ENCODE measurements at places on chromosomes 6 and 20.
A peak's percentile ranks its signal among the peaks of the same experiment; 100 is the strongest.

DNA sequence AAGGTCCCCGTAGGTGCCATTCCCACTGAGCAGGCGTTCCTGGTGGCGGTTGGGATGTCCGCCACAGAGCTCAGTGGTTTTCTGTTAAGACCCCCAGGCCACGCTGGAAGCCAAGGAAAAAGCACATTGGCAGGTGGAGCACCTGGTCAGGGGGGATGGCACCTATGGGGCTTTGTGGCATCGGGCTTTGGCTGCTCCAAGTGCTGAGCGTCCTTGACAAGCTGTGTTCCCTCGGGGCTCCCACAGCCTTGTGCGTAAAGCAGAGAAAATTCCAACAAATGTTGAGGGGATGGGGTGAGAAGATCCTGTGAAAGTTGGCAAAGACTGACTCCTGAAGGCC, 135.4 kb downstream of the JPH2 start:
- no peak for DNase-seq

DNA sequence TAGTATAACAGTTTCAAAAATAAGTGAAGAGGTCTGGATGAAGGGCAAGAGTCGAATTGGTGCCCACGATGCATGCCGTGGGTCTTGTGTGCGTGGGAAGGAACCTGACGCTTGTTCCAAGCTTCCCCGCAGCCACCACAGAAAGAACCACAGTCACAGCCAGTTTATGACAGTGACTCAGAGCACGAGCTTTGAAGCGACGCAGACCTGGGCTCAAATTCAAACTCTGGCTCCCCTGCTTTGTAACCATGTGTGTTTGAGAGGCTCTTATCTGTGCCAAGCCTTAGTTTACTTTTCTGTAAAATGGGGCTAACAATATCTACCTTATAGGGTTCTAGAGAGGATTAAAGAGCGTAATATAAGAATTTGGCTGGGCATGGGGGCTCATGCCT, 65.5 kb downstream of the SYNJ2 start:
- peak; percentile 38 for DNase-seq

- DNase-seq, result no peak
Measured at GRCh38 chr6:16320533-16321340, 82.3 kb downstream of the GMPR start.

GRCh38 chr6:162621246-162621645, 106.3 kb downstream of the PRKN start:
- no peak for DNase-seq

DNA sequence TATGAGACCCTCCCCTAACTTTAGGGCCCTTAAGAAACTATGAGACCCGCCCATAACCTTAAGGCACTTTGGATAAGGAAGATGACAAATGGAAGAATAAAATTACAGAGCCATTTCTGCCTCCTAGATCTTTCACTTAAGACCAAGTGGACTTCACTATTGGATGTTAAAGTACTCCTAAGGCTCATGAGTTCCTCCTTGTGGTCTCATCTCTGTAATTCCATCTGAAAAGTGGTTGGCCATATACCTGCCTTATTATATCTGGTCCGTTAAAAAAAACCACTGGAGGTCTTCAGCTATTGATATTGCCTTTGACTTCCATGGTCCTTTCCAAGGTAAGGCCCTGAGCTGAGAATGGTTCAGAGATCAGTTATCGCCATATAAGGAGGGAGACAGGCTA, 310.3 kb downstream of the EYA4 start:
- DNase-seq, result no peak

DNA sequence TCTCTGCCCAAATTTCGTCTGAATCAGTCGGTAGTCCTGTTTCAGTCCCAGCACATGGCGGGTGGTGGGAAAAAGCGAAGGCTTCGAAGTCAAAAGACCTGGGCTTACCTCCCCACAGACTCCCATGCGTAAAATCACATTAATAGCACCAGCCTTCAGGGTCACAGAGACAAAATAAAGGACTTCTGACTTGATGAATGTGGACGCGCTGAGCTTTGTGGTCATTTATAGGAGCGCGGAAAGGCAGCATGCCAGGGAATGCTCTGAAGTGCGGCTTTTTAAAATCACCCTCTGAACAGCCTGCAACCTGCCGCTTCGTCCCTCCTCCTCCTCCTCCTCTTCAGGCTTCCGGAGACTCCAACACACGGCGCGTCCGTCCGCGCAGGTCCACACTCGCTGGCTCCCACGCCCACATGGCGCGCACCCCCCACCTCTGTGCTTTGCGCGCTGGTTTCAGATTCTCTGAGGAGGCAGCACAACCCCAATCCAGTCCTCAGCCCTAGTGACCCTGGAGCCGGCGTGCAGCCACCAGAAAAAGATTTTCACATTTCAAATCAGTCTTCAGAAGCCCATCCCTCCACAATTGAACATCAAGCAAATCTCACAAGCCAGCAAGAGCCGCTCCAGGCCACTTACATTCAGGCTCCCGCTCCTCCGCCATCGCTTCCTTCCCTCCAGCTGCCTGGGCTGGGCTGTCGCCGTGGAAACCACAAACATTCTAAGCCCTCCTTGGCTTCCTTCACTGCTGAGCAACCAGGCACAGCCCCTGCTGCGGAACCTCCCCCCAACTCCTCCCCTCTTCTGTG, at the start of gene C6orf118:
Gene C6orf118 (minus strand): TSS at position 680 of the 806 bp plus-strand sequence. CDS start 19 bp downstream, at position 661.
- DNase-seq, result no peak

GRCh38 chr6:21099338-21100314, 493.9 kb upstream of the SOX4 start:
- DNase-seq, result no peak

DNA sequence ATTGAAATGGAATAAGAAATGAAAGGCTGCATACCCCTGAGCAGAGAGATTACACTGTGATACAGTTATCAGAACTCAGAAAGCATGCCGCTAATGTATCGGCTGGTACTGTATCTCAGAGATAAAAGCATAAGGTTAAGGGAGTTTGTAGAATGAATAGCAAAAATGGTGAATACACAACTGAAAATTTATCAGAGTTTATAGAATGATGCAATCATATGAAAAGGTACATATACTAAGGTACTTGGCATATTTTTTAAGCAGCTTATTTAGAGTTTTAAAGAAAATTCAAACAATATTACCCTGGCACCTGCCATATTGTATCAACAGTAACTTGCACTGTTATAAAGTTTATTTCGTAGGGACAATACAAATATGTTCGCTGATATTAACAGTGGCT, 364.0 kb downstream of the PHF3 start:
- DNase-seq, result no peak

DNA sequence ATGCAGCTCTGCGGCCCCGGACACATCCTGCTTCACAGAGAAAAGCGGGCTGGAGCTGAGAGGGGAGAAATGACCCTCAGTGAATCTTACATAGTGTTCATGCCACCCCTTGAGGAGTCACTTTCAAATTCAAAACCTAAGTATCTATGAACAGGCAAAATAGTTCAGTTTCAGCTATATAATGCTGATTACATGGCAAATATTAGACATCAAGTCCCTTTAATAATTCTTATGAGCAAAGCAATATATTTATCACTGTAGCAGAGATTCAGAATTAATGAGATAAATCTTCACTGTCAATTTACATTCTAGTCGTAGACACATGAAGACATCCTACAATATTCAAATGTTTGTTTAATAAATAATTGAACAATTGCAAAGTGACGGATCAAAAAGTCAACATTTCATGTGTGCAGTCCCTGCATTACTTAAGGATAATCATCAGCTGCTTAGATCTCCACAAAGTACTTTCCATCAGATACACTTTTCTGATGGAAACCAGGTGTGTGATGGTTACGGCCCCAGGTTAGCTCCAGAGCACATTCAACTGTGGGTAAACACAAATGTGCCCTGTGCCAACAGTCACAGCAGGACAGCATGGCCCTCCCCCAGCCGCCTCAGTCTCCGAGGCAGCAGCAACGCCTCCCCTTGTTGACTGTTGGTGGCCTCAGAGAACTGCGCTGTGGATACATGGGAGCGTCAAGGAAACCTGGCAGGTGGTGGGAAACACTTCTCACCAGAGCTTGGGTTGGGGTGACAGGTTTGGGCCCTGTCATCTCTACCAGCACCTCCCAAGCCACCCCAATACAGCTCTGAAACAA, 787 bp upstream of the PRR18 start:
- DNase-seq, result no peak

DNA sequence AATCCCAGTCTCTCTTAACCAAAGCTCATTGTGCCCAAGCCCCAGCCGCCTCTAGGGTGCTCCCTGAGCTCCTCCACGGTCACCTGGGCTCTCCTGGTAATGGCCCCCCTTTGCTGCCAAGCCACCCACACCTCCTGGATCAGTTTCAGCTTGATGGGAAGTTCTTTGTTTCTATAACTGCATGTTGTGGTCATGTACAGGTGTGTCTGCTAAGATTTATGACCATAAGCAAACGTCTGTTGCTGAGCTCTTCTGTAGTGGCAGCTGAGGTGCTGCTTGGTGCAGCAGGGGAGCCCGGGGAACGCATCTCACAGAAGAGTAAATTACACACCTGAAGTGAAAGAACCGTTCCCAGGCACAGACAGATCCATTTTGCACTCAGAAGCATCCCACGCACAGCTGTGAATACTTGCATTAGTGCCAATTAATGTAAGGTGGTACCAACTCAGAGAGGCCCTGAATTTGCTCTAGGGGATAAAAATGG, 194.6 kb upstream of the ARID1B start:
- no peak for DNase-seq

- no peak for DNase-seq
Measured at GRCh38 chr6:64680446-64680845, 1026.6 kb downstream of the EYS start.

DNA sequence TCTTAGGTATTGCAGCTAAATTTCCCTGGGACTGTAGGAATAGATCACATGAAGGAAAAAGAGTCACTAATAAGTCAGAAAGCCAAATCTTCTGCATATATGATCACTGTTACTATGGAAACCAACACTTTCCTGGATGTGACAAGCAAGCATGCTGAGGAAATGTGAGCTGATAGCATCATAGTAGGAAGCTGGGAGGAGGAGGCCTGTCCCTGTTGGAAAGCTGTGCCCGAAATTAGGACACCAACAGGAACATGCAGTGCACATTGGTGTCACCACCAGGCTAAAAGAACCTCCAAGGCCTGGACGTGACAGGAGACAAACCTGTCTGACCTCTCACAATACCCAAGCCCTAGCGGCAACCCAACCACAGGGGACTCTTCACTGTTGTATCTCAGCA, 181.9 kb upstream of the PCSK2 start:
- DNase-seq, result no peak

GRCh38 chr6:100617633-100618350, 153.1 kb upstream of the SIM1 start:
- no peak for DNase-seq

DNA sequence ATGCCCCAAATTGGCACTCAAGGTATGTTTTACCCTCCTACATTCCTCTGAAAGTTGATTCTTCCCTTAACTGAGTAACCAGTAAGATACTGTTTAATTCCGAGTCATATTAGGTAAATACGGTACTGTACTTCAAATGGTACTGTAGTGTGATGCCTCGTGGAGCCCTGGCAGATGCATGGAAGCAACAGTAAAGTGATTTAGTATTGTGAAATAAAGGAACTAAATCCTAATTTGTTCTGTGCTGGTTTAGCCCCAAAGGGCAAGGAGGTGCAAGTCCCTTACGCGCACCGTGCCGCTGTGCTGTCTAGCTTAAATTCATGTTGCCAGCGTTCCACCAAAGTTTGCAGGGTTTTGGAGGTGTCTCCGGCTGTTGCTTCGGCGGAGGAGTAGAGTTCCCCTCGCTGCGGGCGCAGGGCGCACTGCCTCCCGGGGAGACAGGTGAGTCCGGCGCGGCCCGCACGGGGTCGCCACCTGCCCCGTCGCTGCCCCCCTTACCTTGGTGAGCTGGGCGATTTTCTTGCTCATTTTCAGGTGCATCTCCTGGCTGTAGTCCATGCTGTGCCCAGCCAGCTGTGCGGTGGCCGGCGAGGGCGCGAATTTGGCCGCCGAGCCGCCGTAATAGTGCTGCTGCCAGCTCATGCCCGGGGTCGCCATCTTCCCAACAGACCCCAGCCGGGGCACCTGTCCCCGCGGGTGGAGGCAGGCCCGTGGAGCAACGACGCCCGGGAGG, 655 bp downstream of the FAM184A start:
- DNase-seq, result no peak

DNA sequence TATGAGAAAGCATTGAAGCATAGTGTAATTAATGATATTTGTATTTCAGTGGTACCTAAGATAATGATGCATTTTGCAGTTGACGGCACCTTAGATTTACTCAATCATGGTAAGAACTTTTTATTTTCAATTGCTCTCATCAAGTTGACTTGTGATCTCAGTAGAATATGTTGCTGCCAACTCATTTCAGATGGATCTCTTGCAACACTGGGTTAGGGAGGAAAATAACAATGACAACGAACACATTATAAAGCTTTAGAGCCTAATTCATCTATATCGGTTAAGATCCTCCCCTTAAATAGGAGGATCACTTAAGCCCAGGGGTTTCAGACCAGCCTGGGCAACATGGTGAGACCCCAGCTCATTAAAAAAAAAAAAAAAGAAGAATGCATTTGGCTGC, 18.0 kb upstream of the TBC1D22B start:
- no peak for DNase-seq

GRCh38 chr6:147173140-147173539, 31.1 kb upstream of the STXBP5 start:
- no peak for DNase-seq

DNA sequence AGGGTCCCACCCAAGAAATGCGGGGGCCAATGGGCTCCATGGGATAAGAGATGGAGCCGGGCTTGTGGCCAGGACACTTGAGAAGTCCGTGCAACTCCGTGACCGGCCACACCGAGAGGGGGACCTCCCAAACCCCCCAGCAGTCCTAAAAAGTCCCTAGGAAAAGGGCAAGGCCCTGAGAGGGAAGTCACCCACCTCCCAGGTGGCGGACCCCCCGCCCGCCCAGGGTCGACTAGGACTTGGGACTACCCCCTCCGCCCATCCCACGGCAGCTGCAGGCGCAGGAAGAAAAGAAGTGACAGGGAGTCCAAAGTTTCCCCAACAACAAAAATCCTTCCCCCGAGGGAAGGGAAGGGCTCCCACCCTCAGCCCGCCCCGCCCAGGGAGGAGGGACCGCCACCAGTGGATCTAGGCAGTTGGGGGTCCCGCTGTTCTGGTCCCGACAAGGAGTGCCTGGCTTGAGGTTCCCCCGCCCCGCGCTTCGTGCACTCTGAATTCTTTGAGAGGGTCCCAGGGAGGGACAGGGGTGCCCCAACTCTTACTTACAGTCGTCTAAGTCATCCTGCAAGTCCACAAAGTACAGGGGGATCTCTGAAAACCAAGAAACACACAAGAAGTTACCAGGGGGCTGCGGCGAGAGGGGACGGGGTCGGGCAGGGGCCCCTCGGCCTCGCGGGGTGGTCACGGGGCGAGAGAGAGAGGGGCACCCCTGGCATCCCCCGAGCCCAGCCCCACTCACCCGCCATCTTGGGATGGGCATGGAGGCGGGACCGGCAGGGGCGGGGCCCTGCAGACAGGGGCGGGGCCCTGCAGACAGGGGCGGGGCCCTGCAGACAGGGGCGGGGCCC, 611 bp upstream of the RAB22A start:
- DNase-seq, result no peak
